ENCODE measurements at places on chromosomes 3 and 15.

- no peak overlapping the region for H3K27ac ChIP-seq
- H3K36me3 ChIP-seq = no peaks in the 10 kb centered on the region
- H3K4me3 ChIP-seq = no peak overlapping the region
- no peaks in the 10 kb centered on the region for H3K27me3 ChIP-seq
Measured at GRCh38 chr15:38164061-38164460, 88.6 kb upstream of the SPRED1 start.

DNA sequence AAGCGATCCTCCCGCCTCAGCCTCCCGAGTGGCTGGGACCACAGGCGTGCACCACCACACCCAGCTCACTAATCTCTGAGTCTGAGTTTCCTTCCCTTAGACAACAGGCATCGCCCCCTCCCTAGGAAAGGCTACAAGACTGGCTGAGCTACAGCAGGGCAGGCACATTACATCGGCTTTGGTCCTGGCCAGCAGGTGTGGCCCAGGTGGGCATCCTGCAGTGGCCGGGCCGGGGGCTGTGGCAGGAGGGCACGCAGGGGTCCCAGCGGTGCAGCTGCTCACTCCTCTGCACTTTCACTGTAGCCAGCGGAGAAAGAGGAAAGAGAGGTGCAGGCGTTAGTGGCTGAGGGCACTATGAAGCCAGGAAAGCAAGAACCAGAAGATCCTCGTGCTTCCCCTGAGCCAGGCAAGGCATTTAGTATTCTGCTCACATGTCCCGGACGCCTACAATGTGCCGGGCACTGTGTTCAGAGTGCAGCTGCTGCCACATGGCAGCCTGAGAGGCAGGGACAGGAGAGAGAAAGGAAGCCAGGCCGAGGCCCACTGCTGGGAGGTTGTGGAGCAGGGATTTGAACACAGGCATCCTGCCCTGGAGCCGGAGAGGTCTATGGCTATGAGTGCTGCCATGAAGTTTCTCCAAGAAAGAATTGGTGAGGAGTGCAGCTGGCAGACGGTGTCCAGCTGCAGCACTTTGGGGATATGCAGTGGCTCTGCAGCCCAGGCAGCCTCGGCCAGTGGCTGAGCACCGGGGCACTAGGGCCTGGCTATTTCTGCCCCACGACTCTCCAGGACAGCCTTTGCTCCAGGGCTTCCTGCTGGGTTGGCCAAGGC lies 22.3 kb downstream of the GRIP2 start:
- DNase-seq = no peak
- no peak overlapping the region for H3K27ac ChIP-seq
- no peaks in the 10 kb centered on the region for H3K4me1 ChIP-seq
- H3K36me3 ChIP-seq = no peaks in the 10 kb centered on the region

DNA sequence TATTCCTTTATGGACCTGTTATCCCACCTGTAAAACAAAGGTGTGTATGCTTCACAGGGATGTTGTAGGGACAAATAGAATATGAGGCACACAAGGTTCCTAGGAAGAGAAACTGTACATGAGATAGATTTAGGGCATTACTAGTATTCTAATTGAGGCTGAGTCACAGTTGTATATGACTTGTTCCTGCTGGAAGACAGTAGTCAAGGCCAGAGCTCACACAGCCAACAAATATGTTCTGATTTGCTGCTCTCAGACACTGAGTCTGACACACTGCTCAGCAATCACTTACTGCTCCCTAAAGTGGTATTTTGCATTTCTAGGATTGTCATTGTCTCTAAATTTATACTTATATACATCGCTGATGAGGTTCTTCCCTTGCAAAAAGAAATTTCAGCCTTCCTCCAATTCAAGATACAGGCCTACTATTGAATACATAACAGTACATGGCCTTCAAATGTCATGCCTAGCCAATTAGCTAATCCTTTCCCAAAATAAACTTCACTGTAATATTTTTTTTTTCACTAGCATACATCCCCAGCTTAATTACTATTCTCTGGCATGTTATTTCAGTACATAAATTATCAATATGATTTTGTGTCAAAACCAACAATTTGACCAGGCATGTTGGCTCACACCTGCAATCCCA lies 69.8 kb downstream of the TIGIT start:
- H3K27me3 ChIP-seq = no peaks in the 10 kb centered on the region
- DNase-seq = no peak
- H3K4me1 ChIP-seq = peaks cover 3% of the 10 kb centered on the region
- H3K36me3 ChIP-seq = no peaks in the 10 kb centered on the region
- no peak overlapping the region for H3K4me3 ChIP-seq

- H3K27me3 ChIP-seq = peaks cover 2% of the 10 kb centered on the region
- no peak for DNase-seq
- H3K27ac ChIP-seq = peak overlapping the region; percentile 95
- H3K36me3 ChIP-seq = peaks cover 4% of the 10 kb centered on the region
- peaks cover 13% of the 10 kb centered on the region for H3K4me1 ChIP-seq
Measured at GRCh38 chr3:100210772-100211135, 50.0 kb upstream of the TBC1D23 start.

GRCh38 chr15:77180757-77181156 lies 109.8 kb upstream of the TSPAN3 start:
- no peak overlapping the region for H3K4me3 ChIP-seq
- H3K27ac ChIP-seq = peak overlapping the region; percentile 21
- peaks cover 48% of the 10 kb centered on the region for H3K36me3 ChIP-seq
- peaks cover 5% of the 10 kb centered on the region for H3K27me3 ChIP-seq
- no peak for DNase-seq

DNA sequence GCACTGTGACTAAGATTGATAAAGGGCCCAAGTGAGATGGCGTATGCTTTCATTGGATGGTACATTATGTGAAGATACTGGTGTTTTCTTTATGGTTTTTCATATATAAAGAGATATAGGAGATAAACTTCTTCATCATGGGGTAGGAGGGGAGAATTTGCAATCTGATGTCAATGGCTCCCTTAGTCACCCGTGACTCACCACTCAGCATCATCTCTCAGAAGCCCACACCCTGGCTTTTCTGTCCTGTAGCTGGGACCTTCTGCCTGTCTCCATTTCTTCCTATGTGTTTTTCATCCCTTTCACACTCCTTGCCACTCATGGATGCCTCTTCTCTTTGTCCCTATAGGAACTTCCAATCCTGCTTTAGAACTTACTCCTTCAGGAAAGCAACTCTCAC lies 114.3 kb upstream of the SEMA6D start:
- no peak overlapping the region for H3K27ac ChIP-seq
- DNase-seq = no peak
- no peak overlapping the region for H3K4me3 ChIP-seq
- H3K4me1 ChIP-seq = peaks cover 4% of the 10 kb centered on the region
- no peaks in the 10 kb centered on the region for H3K36me3 ChIP-seq
- peaks cover 2% of the 10 kb centered on the region for H3K27me3 ChIP-seq

DNA sequence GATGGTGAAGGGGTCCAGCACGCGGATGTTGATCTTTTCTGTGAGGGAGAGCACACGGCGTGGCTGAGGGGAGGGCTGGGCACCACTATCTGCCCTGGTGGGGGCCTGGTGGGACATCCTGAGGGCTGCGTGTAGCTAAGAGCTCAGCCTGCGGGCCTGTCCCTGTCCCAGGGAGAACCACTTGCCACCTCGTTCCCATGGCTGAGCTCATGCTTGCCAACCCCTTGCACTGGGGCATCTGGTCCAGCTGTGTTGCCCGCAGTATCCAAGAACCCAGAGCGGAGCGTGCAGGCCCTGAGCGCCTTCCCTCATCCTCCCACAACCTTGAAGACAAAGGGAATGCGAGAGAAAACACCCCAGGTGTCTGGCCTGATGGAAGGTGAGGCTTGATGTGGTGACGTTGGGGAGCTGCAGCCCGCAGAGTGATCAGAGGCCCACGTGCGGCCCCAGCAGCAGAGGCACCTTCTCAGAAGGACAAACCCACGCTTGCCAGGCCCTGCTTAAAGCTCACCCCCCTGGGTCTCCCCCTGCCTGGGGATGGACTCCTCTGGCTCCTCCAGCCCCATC lies 28.9 kb downstream of the TKT start:
- no peaks in the 10 kb centered on the region for H3K4me1 ChIP-seq
- DNase-seq = no peak
- no peak overlapping the region for H3K4me3 ChIP-seq
- H3K27ac ChIP-seq = no peak overlapping the region
- no peaks in the 10 kb centered on the region for H3K27me3 ChIP-seq
- peaks cover 37% of the 10 kb centered on the region for H3K36me3 ChIP-seq

- no peak overlapping the region for H3K4me3 ChIP-seq
- peaks cover 13% of the 10 kb centered on the region for H3K36me3 ChIP-seq
- no peak for DNase-seq
- peaks cover 23% of the 10 kb centered on the region for H3K27me3 ChIP-seq
- H3K27ac ChIP-seq = no peak overlapping the region
Measured at GRCh38 chr3:13021141-13022114, 51.8 kb downstream of the IQSEC1 start.

GRCh38 chr15:70633103-70633831 lies 130.1 kb downstream of the UACA start:
- peaks cover 26% of the 10 kb centered on the region for H3K4me1 ChIP-seq
- DNase-seq = no peak
- H3K27ac ChIP-seq = no peak overlapping the region
- no peak overlapping the region for H3K4me3 ChIP-seq
- H3K36me3 ChIP-seq = peaks cover 5% of the 10 kb centered on the region

DNA sequence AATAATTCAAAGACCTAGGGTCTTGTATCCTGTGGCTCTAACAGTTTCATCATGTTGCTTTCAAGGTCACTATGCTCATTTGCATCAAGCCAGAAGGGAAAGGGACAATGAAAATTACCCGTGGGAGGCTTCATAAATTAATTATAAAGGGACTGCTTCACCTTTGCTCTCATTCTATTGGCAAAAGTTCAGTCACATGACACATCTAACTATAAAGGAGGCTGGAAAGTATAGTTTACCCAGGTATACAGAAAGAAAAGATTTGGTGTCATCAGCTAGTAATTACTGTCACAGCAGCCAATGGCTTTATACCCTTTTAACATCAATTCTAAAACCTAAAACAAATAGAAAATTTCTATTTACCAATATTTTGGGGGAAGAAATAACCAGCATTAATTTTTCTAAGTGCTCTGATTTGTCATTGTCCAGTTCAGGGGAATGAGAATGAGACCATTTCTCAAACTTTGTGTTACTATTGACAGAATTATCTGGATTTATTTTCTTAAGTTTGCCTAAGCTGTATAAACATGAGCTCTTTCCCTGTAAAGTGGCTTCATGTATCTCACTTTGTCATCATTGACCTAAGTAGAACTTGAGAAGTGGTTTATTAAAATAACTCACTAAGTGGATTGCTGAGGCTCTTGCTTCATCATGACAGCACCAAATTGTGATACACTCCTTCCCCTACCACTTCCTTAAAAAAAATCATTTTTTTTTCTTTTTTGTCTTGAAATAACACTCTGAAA lies 257.7 kb upstream of the PEX5L start:
- H3K27ac ChIP-seq = no peak overlapping the region
- H3K4me1 ChIP-seq = peaks cover 7% of the 10 kb centered on the region
- no peak overlapping the region for H3K4me3 ChIP-seq
- H3K36me3 ChIP-seq = no peaks in the 10 kb centered on the region

GRCh38 chr15:95454403-95455262 lies 875.9 kb upstream of the NR2F2 start:
- H3K27me3 ChIP-seq = no peaks in the 10 kb centered on the region
- H3K36me3 ChIP-seq = no peaks in the 10 kb centered on the region

DNA sequence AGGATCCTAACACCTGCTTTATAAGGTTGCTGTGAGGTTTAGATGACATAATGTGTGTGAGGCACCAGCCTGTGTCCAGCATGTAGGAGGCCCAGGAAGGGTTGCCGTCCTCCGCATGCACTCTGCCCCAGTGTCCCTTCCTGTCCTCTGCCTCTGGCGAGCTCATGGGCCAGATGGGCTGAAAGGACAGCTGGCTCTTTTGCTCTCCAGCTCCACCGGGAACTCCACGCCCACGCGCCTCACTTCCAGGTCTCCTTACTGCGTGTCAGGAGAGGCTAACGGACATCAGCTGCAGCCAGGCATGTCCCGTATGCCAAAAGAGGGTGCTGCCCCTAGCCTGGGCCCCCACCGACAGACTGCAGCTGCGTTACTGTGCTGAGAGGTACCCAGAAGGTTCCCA lies 12.2 kb downstream of the MUC20 start:
- no peak overlapping the region for H3K4me3 ChIP-seq
- no peaks in the 10 kb centered on the region for H3K4me1 ChIP-seq
- peaks cover 5% of the 10 kb centered on the region for H3K27me3 ChIP-seq
- DNase-seq = no peak
- no peak overlapping the region for H3K27ac ChIP-seq
- H3K36me3 ChIP-seq = no peaks in the 10 kb centered on the region

- DNase-seq = no peak
- H3K4me3 ChIP-seq = no peak overlapping the region
- no peaks in the 10 kb centered on the region for H3K4me1 ChIP-seq
- peaks cover 6% of the 10 kb centered on the region for H3K27me3 ChIP-seq
- peaks cover 5% of the 10 kb centered on the region for H3K36me3 ChIP-seq
- H3K27ac ChIP-seq = no peak overlapping the region
Measured at GRCh38 chr15:100241572-100242482, 99.9 kb downstream of the ADAMTS17 start.

DNA sequence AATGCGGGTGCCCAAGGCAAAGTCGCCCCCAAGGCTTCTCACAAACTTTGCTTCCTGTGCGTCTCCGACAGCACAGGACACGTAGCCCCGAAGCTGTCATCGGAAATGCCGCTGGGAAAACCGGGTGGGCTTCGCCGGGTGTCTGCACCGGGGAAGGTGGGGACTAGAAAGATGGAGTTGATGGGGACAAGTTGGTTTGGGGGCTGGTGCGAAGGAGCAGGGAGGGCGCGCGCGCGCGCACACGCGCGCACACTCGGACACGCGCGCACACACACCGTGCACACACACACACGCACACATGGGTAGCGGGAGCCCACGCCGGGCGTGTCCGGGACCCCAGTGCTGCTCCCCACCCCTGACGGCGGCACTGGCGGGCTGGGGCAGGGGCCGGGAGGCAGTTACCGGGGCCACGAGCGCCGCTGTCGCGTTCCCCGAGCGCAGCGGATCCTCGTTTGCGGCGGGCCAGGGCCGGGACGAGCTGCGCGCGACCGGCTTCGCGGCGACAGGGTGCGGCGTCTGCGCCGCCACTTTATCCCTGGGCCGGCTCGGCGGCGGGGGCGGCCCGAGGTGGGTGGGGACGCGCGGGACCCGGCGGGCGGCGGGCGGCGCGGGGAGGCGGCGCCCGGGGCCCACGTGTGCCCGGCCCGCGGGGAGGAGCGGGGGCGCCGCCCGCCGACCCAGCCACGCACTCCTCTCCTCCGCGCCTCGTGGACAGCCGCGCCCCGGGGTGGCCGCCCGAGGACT lies 539 bp upstream of the MGLL start:
- peak overlapping the region; percentile 91 for H3K4me3 ChIP-seq
- H3K27ac ChIP-seq = no peak overlapping the region
- peak; percentile 24 for DNase-seq
- peaks cover 3% of the 10 kb centered on the region for H3K36me3 ChIP-seq
- peaks cover 11% of the 10 kb centered on the region for H3K27me3 ChIP-seq

- no peak for DNase-seq
- H3K36me3 ChIP-seq = no peaks in the 10 kb centered on the region
Measured at GRCh38 chr3:15403495-15403894, 23.8 kb downstream of the METTL6 start.

DNA sequence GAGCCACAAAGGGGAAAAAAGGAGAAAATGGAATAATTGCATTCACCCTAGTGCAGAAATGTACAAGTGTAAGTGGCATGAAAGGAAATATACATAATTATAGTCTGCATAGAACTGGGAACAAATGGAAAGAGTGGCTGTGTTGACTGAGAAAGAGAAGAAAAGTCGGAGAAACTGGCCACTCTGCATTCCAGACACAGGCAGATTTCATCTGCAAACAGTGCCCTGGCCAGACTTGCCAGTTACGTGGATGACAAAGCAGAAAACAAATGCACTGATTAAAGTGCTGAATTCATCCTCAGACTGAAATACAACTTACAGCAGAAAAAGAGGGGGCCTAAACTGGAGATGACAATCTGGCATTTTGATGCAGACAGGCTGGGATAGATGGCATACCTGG lies 129.8 kb downstream of the FGF12 start:
- no peak overlapping the region for H3K27ac ChIP-seq
- DNase-seq = no peak
- no peak overlapping the region for H3K4me3 ChIP-seq
- no peaks in the 10 kb centered on the region for H3K36me3 ChIP-seq
- no peaks in the 10 kb centered on the region for H3K27me3 ChIP-seq

Data from endothelial cell (in vitro differentiated cells).